ENCODE measurements at places on chromosomes 7 and 10. TPM values are rescaled to one million over a fixed set of nuclear protein-coding genes. Genes with fewer than 3 reads are reported as not detected.

- DNase-seq, result no peak
Measured at GRCh38 chr7:49580761-49581160, 192.7 kb upstream of the VWC2 start.

DNA sequence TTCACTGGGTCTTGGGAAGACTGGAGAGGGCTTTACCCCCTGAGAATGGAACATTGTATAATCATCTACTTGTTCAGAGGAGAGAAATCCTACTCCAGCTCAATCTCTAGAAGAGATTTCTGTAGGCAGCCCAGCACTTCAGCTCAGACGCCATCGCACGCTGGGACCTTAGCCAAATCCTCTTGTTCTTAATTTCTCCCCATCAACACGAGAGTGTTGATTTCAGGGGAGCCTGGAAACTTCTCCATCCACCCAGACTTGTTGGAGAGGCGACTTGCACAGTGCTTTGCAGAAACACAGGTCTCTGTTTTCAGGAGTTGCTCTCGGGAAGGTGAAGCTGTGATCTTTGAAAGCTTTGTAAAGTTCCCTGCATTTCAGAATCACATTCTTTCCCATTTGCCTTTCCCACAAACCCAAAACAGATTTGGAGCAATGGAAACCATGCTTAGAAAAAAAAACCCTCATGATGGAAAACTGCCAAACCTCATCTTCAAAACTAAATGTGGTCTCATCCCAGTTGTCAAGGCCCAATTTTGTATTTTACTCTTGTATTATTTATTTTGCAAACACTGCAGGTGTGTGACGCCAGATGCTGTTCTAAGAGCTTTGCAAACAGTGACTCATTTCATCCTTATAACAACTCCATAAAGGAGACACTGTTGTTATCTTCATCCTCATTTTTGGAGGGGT lies 60.9 kb downstream of the CALML3 start:
- no peak for DNase-seq

DNA sequence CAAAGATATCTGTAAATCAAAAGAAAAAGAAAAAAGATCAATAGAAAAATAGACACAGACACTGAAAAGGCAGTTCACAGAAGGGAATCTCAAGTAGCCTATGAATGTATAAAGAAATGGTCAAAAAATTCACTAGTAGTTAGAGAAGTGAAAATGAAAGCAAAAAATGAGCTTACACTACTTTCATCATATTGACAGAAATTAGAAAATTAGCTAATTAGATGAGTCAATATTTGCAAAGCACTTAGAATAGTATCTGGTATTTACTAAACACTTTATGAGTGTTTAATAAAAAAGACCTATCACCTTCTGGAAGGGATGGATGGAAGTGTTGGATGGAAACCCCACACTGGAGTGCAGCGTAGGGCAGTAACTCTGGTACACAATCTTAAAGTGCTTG lies 1.7 kb upstream of the CFAP58 start:
- no peak for DNase-seq

DNA sequence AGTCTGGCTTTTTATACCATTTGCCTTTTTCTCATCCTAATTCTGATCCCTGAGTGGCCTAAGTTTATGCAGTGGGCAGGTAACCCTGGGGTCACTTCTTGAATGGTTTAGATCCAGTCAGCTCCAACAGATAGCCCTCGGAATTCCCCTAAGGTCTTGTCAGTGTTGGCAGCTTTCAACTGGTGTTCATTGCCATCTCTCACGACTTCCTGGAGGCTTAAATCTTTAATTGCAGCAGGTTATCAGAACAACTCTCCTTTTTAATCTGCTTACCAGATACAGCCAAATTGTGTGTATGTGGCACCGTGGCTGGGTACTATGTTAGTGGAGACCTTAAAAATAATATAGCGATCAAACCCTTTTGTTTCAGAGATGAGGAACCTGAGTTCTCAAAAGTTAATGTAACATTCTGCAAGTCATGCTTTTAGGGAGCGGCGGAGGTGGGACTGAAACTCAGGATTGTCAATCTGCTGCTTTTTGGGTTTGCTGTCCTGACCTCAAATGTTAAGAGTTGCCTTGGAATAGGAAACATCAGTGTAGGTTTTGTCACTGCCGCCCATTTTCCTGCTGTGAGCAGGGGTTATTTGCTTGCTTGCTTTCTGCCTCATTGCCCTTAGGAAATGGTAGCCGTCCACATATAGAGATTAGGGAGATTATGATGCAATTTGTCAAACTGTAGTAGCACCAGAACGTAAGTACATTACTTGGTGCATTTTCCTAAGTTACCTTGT lies 818 bp downstream of the DLD start:
- DNase-seq, result peak; percentile 70

GRCh38 chr10:85318809-85319807 lies 990.7 kb downstream of the CCSER2 start:
- DNase-seq, result no peak

Gene CCDC7
- total RNA-seq, result 13.6 TPM

Gene FGFR2
- not detected for total RNA-seq
